ENCODE measurements at places on chromosomes 4 and X.

GRCh38 chrX:49862093-49862492 lies 17.2 kb upstream of the USP27X start:
- DNase-seq = no peak

- no peak for DNase-seq
Measured at GRCh38 chr4:16026160-16026761, 57.6 kb downstream of the PROM1 start.

GRCh38 chr4:81627590-81627989 lies 155.9 kb upstream of the RASGEF1B start:
- DNase-seq = no peak

DNA sequence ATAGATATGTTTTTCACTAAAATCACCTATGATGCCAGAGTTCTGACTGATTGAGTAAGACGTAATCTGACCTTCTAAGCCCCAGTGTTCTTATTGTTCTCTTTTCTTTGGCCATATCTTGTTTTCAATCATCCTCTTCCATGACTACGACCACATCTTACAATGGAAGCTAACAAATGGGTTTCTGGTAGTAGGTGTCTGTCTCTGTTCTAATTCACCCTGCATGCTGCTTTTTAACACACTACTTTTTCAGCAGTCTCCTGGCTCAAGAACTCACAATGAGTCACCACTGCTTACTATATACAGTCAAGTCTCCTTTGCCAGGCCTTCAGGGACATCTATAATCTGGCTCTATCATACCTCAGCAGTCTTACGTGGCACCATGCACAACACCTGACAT lies 146.1 kb downstream of the NEXMIF start:
- no peak for DNase-seq

GRCh38 chr4:101621120-101621519 lies 169.4 kb upstream of the BANK1 start:
- no peak for DNase-seq
